ENCODE measurements at places on chromosomes 7 and 10. TPM values are rescaled to one million over a fixed set of nuclear protein-coding genes. Genes with fewer than 3 reads are reported as not detected.

DNA sequence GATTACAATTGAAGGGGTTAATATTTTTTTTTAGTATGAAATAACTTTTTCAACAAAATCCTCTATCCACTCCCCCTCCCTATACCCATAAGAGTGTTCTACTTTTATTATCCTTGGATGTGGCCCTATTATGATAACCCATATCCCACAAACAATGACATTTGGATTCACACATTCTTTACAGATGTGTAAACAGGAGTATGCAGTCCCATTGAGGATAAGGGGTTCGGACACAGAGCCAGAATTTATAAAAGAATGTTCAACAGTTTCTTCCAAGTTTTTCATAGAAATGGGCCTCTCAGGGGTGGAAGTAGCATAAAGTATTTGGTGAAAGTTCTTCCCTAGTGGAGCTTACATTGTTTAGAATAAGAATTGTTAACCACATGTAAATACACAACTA lies 16.1 kb upstream of the PCLO start:
- no peak for DNase-seq
- H3K27me3 ChIP-seq = no peaks in the 10 kb centered on the region
- H3K27ac ChIP-seq = no peak overlapping the region
- H3K36me3 ChIP-seq = no peaks in the 10 kb centered on the region
- H3K4me1 ChIP-seq = no peaks in the 10 kb centered on the region
- no peak overlapping the region for H3K4me3 ChIP-seq

GRCh38 chr7:106462365-106462859 lies 177.6 kb upstream of the NAMPT start:
- no peak overlapping the region for H3K4me3 ChIP-seq
- no peaks in the 10 kb centered on the region for H3K36me3 ChIP-seq
- H3K4me1 ChIP-seq = peaks cover 9% of the 10 kb centered on the region
- H3K27me3 ChIP-seq = no peaks in the 10 kb centered on the region

GRCh38 chr7:72016574-72016973 lies 395.6 kb downstream of the CALN1 start:
- H3K27ac ChIP-seq = no peak overlapping the region
- peaks cover 3% of the 10 kb centered on the region for H3K27me3 ChIP-seq
- H3K4me1 ChIP-seq = no peaks in the 10 kb centered on the region
- DNase-seq = no peak

DNA sequence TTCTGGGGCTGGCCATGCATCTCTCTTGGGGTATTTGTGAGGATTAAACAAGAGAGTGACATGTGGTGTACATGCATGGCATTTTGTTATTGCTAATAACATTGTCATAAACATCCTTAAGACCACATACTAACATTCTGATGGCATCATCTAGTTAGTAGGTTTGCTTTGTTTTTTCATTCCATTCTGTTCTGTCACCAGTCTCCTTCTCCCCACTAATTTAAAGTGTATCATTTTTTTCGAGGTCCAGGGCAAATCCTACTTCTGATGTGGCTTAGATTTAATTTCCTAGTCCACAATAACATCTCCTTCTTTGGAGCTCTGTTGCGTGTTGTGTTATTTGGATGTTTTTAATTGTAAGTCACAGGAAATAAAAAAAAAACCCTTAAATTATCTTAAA lies 248.1 kb downstream of the LRMDA start:
- no peaks in the 10 kb centered on the region for H3K4me1 ChIP-seq
- H3K36me3 ChIP-seq = no peaks in the 10 kb centered on the region
- H3K27ac ChIP-seq = no peak overlapping the region
- no peaks in the 10 kb centered on the region for H3K27me3 ChIP-seq

DNA sequence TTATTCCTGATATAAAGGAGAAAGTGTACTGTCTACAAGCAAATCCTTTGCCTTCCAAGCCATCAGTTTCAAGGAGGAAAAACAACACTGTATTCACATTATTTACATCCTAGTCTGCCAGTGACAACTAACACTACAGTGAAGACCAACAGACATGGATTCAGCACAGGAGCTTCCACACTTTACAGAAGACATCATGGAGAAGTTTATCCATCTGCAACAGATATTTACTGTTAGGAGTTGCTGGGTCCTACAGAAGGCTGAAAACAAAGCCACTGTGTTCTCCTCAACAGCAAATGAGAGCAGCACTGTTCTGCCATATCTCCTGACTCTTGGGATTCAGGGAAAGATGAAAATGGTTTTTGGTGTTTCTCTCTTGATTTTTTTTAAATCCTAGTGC lies 31.9 kb downstream of the NAPEPLD start:
- H3K4me1 ChIP-seq = no peaks in the 10 kb centered on the region
- H3K36me3 ChIP-seq = peaks cover 3% of the 10 kb centered on the region
- H3K27me3 ChIP-seq = no peaks in the 10 kb centered on the region
- no peak overlapping the region for H3K27ac ChIP-seq

- H3K27ac ChIP-seq = peak overlapping the region; percentile 34
- no peaks in the 10 kb centered on the region for H3K36me3 ChIP-seq
- H3K4me3 ChIP-seq = peak overlapping the region; percentile 36
- no peaks in the 10 kb centered on the region for H3K27me3 ChIP-seq
These were observed 22.8 kb downstream of the CALML3 start for GRCh38 chr10:5547681-5547930.

MSMB gene
- total RNA-seq = not detected

EIF4EBP2 gene
- total RNA-seq = 41.3 TPM

SFXN2 gene
- 3.2 TPM for total RNA-seq

Data from psoas muscle (tissue), 8 donors.